Dermis blood vessel endothelial cell (primary cell): ENCODE measurements at places on chromosomes 12 and 14. TPM values are rescaled to one million over a fixed set of nuclear protein-coding genes. Genes with fewer than 3 reads are reported as not detected.
A peak's percentile ranks its signal among the peaks of the same experiment; 100 is the strongest.

DNA sequence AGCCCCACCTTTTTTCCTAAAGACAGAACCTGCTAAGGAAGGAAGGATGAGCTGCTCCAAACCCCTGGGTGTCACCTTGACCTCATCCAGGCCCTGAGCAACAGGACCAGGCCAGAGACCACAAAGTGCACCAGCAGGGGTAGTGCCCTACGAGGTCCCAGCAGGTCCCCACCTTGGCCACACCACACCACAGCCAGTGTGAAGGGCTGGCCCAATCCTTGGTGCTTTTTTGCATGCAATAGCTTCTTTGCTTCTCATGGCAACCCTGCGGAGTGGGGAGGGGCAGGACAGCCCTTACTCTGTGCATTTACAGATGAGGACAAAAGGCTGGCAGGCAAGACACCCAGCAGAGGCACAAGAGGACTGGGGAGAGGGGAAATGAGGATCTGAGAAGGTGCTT lies 352.6 kb downstream of the BCL11B start:
- no peak for DNase-seq

SLC35F4 gene
- total RNA-seq: not detected in 2 replicates

PZP gene
- total RNA-seq: 0.70 and 2.4 TPM in 2 replicates

GRCh38 chr14:61426048-61426447 lies 104.7 kb downstream of the PRKCH start:
- DNase-seq: no peak

VRTN gene
- not detected in 2 replicates for total RNA-seq

DNA sequence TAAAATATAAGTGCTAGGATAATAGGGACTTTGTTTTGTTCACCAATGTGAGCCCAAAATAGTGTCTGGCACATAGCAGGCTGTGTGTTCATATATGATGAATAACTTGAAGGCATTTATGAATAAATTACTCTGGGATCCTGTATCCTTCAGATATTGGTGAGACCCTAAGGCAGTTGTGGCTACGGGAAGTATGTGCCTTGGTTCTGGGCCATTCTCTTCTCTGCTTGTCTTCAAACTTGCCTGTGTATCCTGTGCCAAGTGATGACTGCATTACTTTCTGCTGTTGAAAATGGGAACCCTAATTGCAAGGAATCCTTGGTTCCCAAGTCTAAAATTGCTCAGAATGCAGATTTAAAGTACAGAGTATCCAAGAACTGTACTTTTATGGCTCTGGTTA lies 67.6 kb upstream of the KTN1 start:
- DNase-seq: no peak

DNA sequence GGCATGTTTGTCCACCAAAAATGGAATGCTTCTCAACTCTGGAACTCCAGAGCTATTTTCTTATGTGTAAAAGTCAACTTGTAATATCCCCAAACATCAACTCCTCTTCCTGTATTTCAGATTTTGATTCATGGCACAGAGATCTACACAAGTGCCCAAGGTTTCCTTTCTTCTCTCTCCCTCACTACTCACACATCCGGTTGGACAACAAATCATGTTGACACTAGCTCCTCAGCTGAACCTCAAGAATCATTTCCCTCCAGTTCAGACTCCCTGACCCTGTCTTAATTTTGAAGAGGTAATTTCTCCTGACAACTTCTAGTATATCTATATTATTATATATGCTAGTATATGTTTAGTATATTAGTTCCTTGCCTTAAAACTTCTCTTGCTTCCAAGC lies 485.4 kb upstream of the CCDC196 start:
- no peak for DNase-seq

SMOC1 gene
- 1.0 and 3.1 TPM in 2 replicates for total RNA-seq

- no peak for DNase-seq
Observed at GRCh38 chr12:16076970-16077522, 165.9 kb downstream of the DERA start.

- DNase-seq: no peak
Observed at GRCh38 chr12:124884587-124885438, 21.1 kb upstream of the SCARB1 start.

DNA sequence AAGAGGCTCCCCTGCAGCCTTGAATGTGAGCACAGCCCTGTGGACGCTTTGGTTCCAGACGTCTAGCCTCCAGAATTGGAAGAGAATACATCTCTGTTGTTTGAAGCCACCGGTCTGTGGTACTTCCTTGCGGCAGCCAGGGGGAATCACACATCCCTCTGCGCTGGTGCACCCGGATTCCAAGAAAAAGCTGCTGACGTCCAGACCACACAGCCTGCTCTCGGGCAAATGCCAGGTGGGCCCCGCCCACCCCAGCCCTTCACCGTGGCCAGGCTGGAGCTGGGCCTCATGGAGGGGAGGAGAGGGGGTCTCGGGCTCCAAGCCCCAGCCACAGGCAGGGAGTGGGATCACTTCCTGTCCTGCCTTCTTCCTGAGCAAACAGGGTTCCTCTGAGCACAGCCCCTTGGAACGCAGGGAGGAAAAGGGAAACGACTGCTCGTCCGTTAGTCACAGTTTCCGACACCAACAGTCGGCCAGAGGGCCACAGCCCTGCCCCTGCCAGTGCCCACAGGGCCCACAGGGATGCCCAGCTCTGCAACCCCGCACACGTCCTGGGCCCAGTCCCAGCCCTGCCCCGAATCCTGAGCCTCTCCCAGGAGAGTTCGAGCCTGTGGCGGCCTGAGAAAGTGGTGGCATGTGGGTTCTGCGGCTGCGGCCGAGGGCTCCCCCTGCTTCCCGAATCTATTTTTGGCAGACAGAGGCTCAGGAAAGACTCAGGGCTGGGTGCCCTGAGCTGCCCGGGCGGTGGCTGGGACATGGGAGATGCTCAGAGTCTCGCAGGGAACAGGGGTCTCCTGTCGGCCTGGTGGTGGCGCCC lies 85.3 kb downstream of the RFLNA start:
- DNase-seq: peak; percentile 92

- no peak for DNase-seq
Observed at GRCh38 chr12:71046215-71046614, 111.6 kb downstream of the TSPAN8 start.

GRCh38 chr14:63282997-63283883 lies 35.5 kb downstream of the GPHB5 start:
- no peak for DNase-seq

DNA sequence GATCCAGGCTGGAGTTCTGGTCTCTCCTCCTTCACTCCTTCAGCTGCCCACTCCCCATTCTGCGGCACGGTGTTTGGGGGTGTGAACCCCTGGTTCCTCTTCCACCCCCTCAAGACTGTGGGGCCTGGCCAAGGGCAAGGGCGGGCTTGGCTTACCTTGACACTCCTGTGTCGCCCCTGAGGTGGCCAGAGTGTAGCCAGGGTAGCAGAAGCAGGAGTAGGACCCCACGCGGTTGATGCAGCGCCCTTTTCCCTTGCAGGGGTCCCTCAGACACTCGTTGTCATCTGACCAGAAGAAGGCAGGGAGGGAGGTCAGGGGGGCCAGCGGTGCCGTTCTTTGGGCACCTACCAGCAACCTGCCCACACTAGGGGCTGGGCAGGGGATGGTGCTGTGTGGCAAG lies 28.2 kb downstream of the ISCA2 start:
- DNase-seq: no peak

KRT83 gene
- not detected in 2 replicates for total RNA-seq

DNA sequence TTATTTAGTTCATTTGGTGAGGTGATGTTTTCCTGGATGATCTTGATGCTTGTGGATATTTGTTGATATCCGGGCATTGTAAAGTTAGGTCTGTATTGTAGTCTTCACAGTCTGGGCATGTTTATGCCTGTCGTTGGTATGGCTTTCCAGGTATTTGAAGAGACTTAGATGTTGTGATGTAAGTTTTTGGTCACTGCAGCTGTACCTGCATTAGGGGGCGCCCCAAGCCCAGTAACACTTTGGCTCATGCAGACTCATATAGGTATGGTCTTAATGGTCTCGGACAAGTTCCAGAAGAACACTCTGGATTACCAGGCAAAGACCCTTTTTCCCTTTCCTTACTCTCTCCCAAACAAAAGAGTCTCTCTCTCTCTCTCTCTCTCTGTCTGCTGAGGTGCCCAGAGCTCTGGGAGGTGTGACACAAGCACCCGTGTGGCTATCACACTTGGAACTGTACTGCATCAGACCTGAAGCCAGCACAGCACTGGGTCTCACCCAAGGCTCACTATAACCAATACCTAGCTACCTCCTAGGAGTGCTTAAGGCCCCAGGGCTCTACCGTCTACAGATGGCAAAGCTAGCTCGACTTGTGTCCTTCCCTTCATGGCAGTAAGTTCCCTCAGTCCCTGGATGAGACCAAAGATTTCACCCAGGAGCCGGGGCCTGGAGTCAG lies 425.8 kb upstream of the ATXN7L3B start:
- DNase-seq: no peak

DNA sequence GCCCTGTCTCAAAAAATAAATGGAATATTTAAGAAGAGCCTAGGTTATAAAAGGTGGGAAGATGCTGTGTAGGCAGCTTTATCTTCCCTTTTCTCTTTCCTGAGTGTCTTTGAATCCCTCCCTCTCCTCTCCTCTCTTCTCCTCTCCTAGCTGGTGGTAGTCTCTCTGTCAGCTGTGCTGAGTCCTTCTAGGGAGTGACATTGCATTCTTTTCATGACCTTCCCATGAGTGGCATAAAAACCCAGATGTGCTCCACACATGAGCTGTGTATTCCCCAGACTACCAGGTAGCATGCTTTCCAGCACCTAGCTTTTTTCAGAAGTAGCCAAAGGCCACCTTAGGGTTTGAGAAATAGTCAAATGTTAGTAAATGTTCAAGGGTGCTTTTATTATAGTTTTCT lies 23.6 kb downstream of the SAMD4A start:
- no peak for DNase-seq

PTCSC3 gene
- total RNA-seq: not detected in 2 replicates

PGF gene
- total RNA-seq: 126 and 252 TPM in 2 replicates

DNA sequence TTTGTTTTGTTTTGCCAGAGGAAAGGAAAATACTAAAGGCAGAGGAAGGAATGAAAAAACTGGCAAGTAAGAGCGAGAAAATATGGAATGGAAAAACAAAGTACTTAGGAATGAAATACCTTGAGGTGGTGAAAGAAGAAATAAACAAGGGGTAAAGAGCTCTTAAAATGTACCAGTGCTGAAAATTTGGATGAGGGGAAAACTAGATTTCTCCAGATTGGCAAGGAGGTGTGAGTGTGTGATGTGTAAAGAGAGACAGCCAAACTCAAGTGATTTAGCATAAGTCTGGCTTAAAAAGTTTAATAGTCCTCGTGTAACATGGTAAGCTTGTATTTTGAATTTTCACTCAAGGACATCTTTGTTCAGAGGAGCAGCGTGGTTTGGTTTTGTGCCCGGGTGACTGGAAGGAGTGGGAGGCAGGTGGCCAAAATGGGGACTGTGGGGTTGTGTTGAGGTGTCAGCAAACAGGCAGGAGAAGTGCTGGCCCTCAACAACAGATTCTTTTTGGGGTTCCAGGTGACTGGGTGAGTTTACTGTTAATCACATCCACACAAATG lies 102.7 kb downstream of the DACT1 start:
- DNase-seq: no peak

KRT3 gene
- not detected in 2 replicates for total RNA-seq

- no peak for DNase-seq
Observed at GRCh38 chr12:114391088-114391487, 14.9 kb downstream of the TBX5 start.

DNA sequence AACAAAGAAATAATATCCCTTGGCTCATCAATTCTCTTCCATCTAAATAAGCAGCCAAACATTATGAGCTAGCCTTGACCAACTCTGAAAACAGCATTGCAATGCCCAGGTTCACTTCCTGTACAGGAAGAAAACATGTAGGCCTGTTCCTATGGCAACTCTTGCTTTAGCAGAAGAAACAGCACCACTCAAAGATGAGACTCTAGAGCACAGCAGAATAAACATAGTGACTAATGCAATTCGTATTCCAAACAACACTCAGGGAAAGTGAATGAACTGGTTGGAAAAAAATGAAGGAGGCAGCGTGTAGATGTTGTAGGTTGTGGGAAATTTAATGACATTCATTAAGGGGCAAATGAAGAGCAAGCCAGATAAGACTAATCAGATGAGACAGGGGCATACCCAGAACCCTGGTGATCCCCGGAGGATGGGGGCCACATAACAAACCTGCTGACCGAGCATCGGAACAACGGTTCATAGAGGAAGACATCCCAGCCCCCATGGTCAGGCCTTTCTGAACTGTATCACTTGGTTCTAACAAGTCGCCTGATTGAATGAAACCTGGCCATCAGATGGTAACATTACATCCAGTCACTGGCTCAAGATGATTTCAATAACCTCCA lies 9.0 kb downstream of the ARHGDIB start:
- DNase-seq: peak; percentile 99

GPX2 gene
- total RNA-seq: not detected in 2 replicates

GRCh38 chr12:56520048-56520447 lies 1.6 kb upstream of the RBMS2 start:
- DNase-seq: peak; percentile 68

MMP17 gene
- 10.0 and 14.0 TPM in 2 replicates for total RNA-seq

DNA sequence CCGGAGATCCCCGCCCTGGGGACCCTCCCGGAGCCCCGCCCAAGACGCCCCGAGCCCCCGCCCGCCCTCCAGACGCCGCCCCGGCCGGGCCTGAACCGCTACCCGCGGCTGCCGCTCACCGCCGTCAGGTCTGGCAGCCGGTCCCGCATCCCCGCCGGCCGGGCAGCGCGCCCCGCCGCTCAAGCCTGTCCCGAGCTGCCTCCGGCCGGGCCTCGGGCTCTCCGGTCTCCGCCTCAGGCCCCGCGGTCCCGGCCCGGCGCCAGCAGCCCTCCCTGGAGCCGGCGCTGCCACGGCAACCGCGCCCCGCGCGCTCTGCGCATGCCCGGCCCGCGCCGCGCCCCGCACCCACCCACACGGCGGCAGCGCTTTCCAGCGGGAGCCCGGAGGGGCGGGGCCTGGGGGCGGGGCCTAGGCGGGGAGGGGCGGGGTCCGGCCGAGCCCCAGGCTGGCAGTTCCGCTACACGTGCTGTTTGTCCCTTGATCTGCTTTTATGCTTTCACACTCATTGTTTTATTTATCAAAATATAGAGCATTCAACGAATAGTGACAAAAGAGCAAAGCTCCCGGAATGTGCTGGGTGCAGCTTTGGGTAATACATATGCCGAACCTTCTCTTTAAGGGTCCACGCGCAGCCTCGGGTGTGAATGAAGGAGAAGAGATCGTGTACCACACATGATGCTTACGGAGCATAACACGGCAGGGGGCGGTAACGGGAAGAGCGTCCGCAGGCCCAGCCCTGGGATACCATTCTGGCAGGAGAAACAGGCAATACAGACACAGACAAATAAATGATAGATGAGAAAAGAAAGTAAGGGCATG lies at the start of gene STX2:
Gene STX2 (minus strand): TSS at position 300 of the 819 bp plus-strand sequence. CDS start 151 bp downstream, at position 149.
- peak; percentile 85 for DNase-seq

GRCh38 chr12:132492522-132492921 lies 2.6 kb downstream of the FBRSL1 start:
- DNase-seq: no peak

SLC7A8 gene
- 0.09 TPM in 1 of 2 replicates, not detected in the other for total RNA-seq

GRCh38 chr14:22106700-22107697 lies 433.4 kb upstream of the OR4E1 start:
- DNase-seq: no peak

GRCh38 chr14:68018598-68018997 lies 199.0 kb downstream of the RAD51B start:
- DNase-seq: no peak

SALL2 gene
- 0.85 and 2.3 TPM in 2 replicates for total RNA-seq
